Central memory CD4-positive, alpha-beta T cell (primary cell): ENCODE measurements at places on chromosomes 1 and 21.

- DNase-seq, result no peak
Measured at GRCh38 chr1:8938232-8938999, 7.3 kb upstream of the CA6 start.

GRCh38 chr1:192463661-192464060 is 111.9 kb upstream of the RGS1 start:
- no peak for DNase-seq

- DNase-seq, result no peak
Measured at GRCh38 chr1:204578867-204579664, 62.9 kb downstream of the MDM4 start.

DNA sequence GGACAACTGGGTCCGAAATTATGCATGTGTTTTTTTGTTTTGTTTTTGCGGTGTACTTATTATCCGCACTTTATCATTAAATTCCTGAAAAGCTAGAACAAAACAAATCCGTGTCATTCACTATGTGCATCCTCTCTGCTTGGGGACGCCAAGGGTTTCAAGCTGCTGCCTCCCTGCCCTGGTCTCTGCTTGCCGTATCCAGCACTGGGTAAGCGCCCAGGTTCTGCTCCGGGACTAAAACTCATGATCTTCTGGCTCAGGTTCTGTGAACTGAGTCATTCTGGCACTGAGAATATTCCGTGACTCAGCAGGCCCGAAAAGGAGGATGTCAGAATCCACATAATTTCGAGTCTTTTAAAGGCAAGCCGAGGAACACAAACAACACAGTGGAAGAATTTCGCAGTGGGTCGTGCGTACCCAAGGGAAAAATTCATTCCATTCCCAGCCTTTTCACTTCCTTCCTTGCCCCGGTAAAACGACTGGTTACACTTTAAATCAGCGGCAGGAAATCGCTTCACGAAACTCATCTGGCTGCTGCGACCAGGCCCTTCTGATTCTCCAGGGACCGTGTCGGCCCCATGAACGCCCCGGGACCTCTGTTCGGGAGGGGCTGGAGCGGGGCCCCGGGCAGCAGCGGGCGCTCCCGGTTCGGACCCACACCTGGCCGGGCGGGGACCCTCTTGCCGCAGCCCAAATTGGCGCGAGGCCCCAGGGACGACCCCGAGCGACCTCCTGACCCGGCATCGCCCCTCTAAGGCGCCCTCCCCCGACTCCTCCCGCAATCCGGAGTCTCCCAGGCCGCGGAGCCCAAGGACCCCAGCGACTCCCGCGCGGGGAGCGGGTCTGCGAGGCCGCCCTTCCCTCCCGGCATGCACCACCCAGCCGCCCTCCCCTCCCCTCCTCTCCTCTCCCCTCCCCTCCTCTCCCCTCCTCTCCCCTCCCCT is 746 bp upstream of the LAMC1 start:
- no peak for DNase-seq

DNA sequence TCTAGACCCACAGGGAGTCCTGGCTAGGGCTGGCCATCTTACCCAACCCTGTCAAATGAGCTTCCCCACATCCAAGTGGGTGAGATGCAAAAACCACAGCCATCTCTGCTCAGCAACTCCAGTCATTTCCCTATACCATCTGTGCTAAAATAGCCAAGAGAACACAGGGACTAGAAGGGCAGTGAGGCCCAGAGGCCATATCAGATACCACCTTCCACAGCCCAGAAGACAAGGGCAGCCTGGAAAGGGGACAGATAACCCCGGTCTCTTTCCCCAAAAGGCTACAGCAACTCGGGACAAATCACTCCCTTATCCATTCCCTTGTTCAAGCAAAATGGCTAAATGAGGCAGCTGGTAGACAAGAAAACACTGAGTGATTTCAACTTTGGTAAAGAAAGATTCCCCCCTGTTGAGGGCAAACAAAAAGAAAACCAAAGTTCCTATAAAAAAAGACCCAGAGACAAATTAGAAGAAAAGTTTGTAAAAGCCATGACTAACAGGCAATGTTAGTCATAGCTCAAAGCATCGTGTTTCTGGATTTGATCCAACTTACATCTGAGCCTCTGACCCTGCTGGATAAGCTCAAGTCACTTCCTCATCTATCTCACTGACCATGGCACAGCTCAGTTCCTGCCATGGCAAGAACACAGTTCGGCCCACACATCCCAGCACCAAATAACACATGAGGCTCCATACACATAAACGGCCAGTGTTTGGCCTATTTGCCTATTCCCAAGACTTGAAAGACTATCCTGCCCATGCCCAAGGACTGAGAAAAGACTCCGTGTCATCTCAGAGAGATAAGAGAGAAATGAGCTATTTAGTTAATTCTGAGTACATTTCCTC is 3.1 kb downstream of the LAMB3 start:
- no peak for DNase-seq

DNA sequence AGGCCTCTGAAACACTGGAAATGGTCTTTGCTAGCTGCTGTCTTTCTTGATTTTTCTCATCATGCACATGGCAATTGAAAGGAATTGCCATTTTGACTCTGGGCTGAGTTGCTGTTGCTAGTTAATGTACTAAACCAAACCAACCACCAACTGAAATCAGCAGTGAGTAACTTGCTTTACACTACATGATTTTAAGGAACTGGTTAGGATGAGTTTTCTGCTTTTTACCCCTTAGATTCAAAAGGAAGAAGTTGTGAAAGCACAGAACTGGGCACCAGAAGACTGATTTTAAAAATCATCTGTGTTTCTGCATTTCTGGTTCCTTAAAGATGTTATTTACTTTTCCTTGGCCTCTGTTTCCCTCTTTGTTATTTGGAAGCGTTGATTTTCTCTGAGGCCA is 361.9 kb downstream of the HLX start:
- no peak for DNase-seq

GRCh38 chr1:29851691-29852090 is 615.4 kb downstream of the PTPRU start:
- DNase-seq, result no peak

GRCh38 chr1:44678626-44679025 is 4.1 kb downstream of the ARMH1 start:
- DNase-seq, result no peak

- DNase-seq, result no peak
Measured at GRCh38 chr21:38433471-38433870, 64.8 kb downstream of the ERG start.

- DNase-seq, result no peak
Measured at GRCh38 chr1:10132852-10133251, 77.5 kb upstream of the KIF1B start.

GRCh38 chr1:89203166-89203565 is 4.4 kb upstream of the GBP4 start:
- no peak for DNase-seq

GRCh38 chr1:226134170-226135058 is 52.1 kb downstream of the ACBD3 start:
- no peak for DNase-seq

DNA sequence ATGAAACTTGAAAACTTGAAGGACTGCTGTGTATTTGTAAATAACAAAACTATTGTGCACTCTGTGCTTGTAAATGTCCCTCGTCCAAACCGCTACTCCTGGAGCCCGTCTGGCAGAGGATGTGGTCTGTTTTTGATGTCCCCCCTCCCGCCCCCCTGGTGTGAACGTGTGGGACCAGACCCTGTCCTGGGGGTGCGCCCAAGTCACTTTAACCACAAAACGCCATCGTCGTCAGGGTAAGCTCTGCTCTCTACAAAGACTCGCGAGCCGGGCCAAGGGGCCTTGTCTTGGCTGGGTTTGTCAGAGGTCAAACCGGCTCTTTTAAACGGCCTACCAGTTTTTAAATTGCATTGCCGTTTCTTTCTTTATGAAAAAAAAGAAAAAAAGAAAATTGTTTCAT is 87.4 kb upstream of the TMEM51 start:
- no peak for DNase-seq

- no peak for DNase-seq
Measured at GRCh38 chr21:28771790-28772501, 220.7 kb downstream of the LTN1 start.

DNA sequence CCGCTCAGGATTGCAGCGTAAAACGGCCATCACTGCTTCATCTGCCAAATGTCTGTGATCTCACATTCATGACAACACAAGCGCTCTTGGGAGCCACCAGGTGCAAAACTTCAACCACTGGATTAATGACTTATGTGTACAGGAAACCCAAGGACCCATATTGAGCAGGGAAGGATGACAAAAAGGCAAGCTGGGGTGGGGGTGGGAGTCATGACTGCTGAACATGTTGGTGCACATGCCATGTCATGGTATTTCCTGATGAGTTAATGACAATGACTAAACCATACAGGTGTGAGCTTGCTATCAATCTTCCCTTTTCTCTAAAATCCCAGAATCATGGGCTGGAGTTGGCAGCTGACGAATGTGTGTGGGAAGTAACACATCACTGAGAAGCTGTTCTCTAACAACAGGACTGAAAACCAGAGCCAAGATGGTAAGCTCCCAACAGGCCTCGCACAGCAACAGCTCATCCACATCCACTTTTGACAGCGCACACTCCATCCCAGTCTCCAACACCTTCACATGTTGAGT is 3.1 kb upstream of the SH2D5 start:
- DNase-seq, result no peak

- peak; percentile 87 for DNase-seq
Measured at GRCh38 chr1:153945131-153945794, 1.3 kb downstream of the DENND4B start.

GRCh38 chr1:74937176-74937575 is 197.0 kb upstream of the LHX8 start:
- DNase-seq, result no peak

DNA sequence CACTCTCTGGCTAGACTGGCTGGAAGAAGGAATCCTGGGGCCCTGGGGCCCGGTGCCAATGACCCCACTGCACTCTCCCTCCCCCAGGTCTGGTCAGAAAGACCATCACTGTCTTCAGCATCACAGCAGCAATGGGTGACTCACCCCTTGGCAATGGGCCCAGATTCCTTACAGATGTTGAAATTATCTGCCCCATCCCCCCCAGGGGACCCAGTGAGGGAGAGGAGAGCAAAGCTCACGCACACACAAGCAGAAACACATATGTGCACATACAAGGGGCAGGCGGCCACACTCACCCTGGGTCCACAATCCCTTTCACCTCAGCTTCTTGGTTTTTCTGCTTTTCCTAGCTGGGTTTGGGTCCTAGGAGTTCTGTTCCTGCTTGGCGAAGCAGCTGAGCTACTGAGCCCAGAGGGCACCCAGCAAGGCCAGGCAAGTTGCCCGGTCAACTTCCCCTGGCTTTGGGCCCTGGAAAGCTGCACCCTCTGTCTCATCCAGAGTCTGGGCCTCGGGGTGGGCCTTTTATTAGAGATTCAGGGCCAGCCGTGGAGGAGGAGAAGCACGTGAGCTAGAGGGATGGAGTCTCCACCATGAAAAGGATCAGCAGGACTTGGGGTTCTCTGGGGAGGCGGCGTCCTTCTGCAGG is 2.6 kb downstream of the COL16A1 start:
- DNase-seq, result no peak

DNA sequence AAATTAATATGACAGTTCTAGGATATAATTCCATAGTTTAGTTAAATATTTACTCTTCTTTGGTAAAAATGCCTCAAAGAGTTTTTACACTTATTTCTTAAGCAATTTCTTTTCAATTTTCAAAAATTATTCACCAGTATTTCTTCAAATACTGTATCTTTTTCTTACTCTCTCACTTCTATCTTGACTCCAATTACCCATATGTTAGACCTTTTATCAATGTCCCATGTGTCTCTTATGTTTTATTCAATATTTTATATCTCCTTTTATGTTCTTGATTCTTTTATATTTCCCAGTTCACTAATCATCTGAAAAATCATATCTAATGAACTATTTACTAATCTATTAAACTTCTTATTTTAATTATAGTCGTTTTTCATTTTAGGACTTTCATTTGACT is 11.5 kb upstream of the LRIF1 start:
- DNase-seq, result no peak

GRCh38 chr1:157233131-157233530 is 94.9 kb upstream of the ETV3 start:
- no peak for DNase-seq

GRCh38 chr1:15941899-15942660 is 33.8 kb downstream of the ZBTB17 start:
- no peak for DNase-seq

DNA sequence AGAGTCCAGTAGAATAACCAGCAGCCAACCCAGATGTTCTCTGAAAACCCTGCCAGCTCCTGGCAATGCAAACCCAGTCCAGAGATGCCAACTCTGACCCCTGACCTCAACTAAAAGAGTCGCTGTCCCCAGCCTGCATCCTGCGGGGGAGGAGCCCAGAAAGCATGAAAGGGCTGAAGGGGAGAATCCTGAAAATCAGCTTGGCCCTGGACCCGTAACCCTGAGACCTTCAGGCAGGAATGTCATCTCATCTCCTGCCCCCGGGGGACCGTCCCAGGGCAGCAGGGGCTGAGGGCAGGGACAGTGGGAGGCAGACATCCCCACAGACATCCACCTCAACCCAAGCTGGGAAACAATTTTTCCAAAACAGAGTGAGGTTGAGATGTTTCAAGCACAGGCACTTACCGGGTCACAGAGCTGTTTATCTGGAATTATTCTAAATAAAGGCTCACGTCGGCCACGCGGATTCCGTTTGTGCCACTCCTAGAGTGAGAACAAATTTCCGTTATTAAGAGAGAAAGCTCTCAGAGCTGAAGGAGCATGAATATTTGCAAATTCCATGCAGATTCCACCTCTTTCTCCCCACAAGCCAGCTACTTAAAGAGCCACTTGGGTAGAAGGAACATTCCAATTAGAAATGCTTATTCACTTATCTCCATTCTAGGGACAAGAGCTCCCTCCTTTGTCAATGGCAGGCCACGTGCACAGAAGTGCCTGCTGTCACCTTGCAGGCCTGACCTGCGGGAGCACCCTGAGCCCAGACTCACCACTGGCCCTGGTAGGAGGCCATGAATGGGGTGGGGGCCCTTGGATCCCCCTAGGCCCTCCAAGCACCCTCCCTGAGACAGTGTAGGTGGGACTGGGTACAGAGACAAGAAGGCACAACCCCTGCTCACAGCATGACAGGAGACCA is 240.1 kb downstream of the NPHP4 start:
- no peak for DNase-seq

DNA sequence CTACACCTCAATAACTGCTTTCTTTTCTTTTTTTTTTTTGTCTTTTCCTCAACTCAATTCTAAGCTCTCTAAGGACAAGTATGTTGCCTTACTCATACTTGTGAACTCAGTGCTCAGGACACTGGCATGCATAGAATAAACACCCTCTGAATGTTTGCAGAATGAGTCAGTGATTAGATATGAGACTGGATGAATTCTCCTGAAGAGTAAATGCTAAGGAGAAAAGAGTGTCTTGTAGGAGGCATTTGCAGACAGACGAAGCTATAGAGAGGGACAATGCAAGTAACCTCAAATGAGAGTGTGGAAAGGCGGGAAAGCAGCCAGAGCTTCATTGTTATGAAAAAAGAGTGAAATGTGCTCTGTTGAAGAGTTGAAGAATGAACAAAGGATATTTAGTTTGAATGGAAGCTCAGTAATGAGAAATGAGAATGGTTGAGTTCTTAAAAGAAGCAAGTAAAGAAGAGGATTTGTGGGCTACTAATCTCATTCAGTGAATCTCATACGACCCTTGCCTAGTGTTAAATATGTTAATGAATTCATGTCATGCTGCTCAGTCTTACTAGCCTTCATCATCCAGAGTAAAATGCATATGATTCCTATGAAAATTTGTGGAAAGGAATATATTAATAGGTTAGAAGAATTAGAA is 166.1 kb upstream of the DPYD start:
- DNase-seq, result no peak

- no peak for DNase-seq
Measured at GRCh38 chr1:215484171-215484939, 82.7 kb upstream of the KCTD3 start.
